Epithelial cell of proximal tubule (primary cell): ENCODE measurements at places on chromosomes 6 and 20. TPM values are rescaled to one million over a fixed set of nuclear protein-coding genes. Genes with fewer than 3 reads are reported as not detected.

The ADGRG6 gene
- 35.3 and 45.4 TPM in 2 replicates for total RNA-seq

The NHLRC1 gene
- 0.40 and 1.2 TPM in 2 replicates for total RNA-seq

The LHFPL5 gene
- total RNA-seq, result 0.12 TPM in 1 of 2 replicates, not detected in the other

The HLA-G gene
- 0.46 and 0.94 TPM in 2 replicates for total RNA-seq
